OCI-LY7 (cell line): ENCODE measurements at places on chromosomes 3 and 15. TPM values are rescaled to one million over a fixed set of nuclear protein-coding genes. Genes with fewer than 3 reads are reported as not detected.

Gene LRRC31
- not detected in 2 replicates for total RNA-seq

Gene GRK7
- total RNA-seq = not detected in 2 replicates

Gene DUOX2
- 0.06 TPM in 1 of 2 replicates, not detected in the other for total RNA-seq

Gene SEMA3G
- total RNA-seq = 0.15 TPM in 1 of 2 replicates, not detected in the other

Gene SPESP1
- total RNA-seq = not detected in 2 replicates

DNA sequence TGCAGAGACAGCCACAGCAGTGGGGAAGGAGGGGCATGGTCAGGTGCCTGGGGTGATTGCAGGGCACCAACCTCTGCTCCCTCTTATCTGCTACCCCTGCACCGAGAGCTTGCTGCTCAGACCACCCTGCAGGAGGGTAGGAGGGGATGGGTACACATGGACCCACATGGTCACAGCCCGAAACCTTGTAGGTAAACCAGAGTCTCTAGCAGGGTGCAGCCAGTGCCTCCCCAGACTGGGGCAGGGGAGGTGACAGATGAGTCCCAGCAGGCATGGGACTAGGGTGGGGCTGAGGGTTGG is 49.2 kb downstream of the FAH start:
- DNase-seq = no peak

DNA sequence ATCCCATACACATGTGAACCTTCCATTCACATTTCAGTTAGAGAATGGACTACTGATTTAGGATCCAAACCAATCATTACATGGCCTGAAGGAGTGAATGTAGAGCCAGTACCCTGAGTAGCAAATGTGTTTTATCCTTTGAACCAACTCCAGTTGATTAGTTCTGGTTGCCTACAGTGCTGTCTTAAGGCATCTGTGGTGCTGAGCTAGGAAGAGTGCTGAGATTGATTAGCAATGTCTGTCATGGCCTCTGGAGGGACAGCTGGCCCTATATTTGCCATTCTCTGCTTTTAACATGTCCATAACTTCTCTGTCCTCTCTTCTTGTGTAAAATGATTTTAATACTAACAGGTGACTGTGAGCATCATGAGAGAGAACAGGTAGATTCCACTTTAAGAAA is 11.1 kb downstream of the LRTM1 start:
- DNase-seq = no peak

- no peak for DNase-seq
Measured at GRCh38 chr15:70907784-70908471, 15.3 kb downstream of the LRRC49 start.

DNA sequence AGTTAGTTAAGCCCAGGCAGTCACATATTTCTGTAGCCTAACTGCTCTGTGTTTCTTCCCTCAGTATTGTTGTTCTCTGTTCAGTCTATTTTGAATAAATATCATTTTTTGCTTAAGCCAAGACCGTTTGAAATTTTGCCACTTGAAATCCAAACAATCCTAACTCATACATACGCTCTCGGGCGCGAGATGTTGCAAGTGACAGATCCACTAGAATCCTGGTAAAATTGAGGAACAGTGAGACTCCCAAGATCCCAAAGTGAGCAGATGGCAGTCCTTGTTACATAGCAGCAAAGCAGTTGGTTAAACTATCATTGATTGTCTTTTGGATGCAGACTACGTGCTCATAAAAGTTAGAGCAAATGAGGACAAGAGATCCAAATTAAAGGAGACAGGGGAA is 625.4 kb downstream of the TBL1XR1 start:
- no peak for DNase-seq

DNA sequence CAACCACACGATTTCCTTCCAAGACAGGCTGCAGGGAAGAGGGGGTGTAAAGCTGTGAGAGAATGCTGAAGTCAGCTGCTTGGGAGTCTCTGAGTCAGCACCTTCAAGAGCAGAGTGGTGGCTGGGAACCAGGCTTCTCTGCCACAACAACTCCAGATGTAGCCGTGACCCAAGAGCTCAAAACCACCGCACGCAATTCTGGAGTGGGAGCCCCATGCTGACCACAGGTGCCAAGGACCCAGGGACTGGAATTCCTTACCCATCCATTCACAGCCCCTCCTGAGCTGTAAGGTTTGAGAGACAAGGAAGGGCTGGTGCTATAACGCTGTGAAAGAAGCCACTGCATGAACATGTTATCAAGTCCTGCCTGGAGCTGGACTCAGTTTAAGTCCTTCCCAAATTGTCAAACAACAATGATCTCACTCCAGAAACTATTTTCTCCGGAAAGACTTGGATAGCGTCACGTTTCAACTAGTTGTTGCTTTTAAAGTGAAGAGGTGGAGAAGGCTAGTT is 61.4 kb downstream of the UMPS start:
- no peak for DNase-seq

DNA sequence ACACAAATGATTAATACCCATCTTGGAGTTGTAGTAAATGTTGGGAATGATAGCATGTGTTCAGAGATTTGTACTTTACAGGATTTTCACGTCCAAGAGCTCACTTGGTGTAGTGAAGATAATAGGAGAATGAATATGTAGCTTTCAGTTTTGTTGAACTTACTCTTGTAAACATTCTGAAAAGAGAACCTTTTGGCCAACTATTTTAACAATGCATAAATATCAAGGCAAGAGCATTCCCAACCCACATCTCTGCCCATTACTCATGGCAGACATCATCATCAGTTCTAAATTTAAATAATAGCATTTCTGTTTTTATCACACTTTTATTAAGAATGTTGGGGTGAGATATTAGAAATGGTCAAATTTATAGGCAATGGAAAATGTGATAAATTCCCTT is 465.2 kb upstream of the TPRG1 start:
- DNase-seq = no peak
